ENCODE measurements at places on chromosomes 1 and 21.

- DNase-seq, result no peak
These were observed 9.8 kb upstream of the IRF2BP2 start for GRCh38 chr1:234619794-234620247.

DNA sequence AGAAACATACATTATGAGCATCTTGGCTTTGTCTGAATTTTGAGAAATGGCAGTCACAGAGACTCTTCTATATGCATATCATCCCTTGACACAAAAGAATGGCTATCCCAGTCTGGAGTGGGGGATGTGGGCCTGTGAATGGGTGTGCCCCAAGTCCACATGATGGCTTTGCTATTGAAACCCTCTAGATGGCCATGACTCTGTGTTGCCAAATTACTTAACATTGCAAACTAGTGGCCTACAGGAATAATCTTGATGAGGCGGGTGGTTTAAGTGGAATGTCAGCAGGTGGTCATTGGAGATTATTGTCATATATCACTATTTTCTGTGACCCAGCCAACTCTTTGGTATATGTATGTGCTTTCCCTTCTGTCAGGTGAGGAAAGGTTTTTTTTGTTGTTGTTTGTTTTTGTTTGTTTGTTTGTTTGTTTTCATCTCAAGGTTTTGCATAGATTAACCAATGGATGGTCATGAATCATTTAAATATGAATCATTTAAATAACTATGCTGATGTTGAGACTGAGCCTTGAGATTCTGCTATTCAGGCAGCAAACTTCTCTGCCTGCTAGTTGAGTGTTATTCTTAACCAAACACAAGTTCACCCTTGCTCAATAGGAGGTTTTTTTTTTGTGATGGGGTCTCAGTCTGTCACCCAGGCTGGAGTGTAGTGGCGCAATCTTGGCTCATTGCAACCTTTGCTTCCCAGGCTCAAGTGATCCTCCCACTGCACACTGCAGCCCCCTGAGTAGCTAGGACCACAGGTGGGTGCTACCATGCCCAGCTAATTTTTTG lies 103.0 kb downstream of the NOS1AP start:
- no peak for DNase-seq

GRCh38 chr1:65253800-65254319 lies 55.5 kb upstream of the DNAJC6 start:
- no peak for DNase-seq

DNA sequence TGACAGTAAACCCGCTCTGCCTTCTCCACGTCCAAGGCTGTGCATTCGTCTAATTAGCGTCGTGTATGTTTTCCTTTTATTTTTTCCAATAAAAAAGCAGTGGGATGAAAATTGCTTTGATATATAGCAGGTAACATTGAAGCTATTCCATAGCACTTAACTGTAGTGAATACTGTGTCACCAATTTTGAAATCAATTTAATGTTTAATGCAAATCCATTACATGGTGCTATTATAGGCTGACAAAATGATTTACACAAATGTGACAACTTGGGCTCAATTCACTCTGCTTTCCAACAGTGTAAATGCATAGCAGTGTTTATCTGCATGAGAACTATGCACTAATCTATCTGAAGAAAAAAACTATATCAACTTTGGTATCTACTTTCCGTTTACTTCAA lies 264.8 kb downstream of the TM2D1 start:
- no peak for DNase-seq

GRCh38 chr1:223363057-223363855 lies 720 bp downstream of the SUSD4 start:
- DNase-seq, result peak; percentile 7

- DNase-seq, result no peak
These were observed 18.5 kb upstream of the OR10J5 start for GRCh38 chr1:159554261-159554660.

GRCh38 chr1:94239796-94240195 lies 2.4 kb upstream of the ARHGAP29 start:
- no peak for DNase-seq

- no peak for DNase-seq
These were observed 178.3 kb downstream of the CACNA1E start for GRCh38 chr1:181661569-181661968.

GRCh38 chr1:202540448-202540847 lies 169.8 kb downstream of the SYT2 start:
- DNase-seq, result no peak

- DNase-seq, result no peak
These were observed 448.1 kb upstream of the B3GALT2 start for GRCh38 chr1:193634470-193634869.

DNA sequence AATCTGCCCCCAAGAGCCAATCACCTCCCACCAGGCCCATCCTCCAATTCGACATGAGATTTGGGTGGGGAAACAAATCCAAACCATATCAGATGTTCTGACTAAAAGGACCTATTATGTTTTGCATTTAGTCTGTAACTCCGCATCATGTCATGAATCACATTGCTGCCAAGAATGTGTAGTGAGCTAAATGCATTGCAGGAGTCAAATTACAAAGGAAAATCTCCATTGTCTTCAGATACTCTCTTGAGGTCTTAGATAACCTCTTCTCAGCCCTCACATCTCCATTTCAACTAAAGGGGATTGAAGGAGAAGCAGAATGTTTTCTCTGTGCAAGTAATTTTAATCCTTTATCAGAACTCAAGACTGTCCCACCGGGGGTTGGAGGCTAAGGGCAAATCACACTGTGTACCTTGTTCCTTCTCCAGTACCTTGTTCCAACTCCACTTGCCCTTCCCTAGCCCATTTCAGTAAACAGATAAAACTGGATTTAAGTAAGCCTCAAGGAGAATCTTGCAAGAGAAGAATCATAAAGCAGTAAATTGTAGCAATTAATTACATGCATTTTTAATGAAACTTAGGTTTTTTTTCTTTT lies 34.1 kb downstream of the EXTL2 start:
- DNase-seq, result no peak

GRCh38 chr1:172341697-172342096 lies 78.8 kb upstream of the C1orf105 start:
- DNase-seq, result no peak

DNA sequence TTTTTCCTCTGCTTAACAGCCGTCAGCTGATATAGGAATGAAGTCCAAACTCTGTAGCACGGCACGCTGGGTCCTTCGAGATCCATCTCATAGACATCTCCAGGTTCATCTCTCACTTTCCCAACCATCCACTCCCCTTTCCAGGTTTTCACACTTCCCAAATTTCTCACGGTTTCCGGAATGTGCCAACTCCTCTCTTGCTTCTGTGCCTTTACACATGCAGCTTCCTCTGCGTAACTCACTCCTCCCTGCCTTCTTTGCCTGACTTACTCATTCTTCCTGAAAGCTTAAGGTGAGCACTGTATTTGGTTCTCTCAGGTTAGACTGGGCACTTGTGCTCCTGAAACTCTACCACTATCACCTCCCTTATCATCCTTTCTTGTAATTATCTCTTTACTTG lies 168.4 kb downstream of the PCNX2 start:
- DNase-seq, result no peak

DNA sequence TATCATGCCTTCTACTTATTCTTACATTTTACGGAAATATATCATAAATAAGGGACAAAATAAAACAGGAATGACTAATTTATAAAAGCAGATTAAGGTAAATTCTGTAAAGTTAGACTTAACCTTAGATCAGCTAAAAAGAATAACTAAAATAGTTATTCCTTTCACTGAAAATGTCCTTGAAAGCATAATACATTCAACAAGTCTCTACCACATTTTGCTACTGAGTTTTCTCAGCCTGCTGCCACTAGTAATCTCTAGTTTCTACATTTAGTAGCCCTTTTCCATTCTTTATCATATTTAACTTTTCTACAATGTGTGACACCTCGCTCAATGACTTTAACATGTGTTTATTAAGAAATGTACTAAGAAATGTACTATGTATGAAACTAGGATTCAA lies 89.0 kb downstream of the DENND1B start:
- DNase-seq, result no peak

DNA sequence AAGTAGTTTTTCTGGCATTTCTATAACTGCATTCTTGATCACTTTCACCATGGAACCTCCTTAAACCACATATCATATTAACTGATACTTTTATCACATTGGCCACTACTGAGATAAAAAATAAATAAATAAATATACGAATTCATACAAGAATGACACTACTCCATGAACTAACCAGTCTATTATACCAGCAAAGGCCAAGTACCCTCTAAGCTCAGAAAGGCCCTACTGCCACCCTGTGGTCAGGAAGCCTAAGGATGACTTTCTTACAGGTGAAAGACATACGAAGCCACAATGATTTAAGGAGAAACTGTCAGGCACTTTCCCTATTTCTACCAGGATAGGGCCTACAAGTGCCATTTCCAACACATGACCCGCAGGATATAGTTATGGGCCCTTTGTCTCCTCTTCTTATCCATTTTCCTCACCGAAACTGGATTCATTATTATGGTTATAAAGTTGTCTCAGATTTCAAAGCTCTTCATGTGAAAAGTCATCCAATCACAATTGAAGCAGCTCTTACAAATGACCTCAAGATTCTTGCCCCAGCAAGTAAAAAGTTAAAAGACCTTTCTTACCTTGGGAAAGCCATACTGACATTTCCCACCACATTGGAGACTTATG lies 23.9 kb downstream of the DNAJC8 start:
- peak; percentile 8 for DNase-seq

DNA sequence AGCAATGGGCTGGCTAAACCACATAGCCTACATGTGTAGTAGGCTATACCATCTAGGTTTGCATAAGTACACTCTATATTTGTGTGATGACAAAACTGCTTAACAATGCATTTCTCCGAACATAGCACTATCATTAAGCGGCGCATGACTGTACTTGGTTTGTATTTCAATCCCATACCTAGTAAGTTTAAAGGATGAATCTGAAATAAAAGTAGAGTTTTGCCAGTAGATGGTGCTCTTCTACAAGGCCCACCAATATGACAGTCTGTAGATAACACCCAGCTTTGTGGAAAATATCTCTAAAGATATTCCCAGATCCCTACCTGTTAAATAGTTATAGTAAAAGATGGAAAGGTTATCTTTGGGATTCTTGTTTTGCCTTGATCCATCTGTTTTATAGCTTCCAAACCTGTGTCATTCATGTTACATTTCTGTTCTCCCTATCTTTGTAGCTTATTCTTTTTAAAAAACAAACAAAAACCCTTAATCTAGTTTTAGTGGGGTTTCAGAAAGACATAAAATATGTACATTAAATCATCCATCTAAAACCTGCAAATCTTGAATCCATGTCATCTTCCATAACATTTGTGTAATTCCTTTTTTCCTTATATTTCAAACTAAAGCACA lies 33.9 kb upstream of the ASPM start:
- DNase-seq, result no peak

- no peak for DNase-seq
These were observed 16.6 kb upstream of the BRWD1 start for GRCh38 chr21:39330001-39330400.

- DNase-seq, result no peak
These were observed 13.4 kb downstream of the PLA2G2F start for GRCh38 chr1:20152599-20152930.

- no peak for DNase-seq
These were observed 197.0 kb upstream of the UBE2U start for GRCh38 chr1:64006276-64007051.

GRCh38 chr1:87064986-87065385 lies 150.6 kb downstream of the HS2ST1 start:
- DNase-seq, result no peak

- DNase-seq, result no peak
These were observed 7.7 kb downstream of the ENSA start for GRCh38 chr1:150621497-150622302.

DNA sequence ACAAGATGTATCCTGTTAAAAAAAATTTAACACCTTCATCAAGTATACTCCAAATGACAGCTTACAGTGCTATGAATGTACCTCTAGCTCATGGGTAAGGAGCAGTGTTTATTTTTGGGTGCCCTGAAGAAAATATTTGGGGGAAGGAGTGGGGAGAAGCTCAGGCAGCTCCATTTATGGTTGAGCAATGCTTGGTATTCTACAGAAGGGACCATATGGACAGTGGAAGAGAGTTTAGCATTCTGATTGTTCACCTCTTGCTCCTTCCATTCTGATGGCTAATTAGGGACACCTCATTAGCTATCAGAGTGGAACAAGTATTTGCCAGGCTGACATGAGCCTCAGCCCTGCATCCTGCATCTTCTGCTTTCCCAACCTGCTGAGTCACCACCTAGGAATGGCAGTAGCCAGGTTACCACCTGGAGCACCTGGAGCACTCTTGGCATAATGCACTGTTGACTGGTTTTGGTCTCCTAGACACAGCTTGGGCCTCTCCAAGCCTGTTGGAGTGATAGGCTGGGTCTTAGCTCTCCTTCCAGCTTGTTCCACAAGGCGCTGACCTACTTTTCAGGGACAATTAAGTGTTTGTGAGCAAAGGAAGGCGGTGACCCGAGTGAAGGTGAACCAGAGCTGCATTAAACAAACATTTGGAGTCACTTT lies 62.0 kb upstream of the MACF1 start:
- DNase-seq, result no peak

GRCh38 chr1:202691816-202692215 lies 18.4 kb downstream of the SYT2 start:
- no peak for DNase-seq

GRCh38 chr1:53735261-53735660 lies 3.7 kb downstream of the GLIS1 start:
- DNase-seq, result no peak

DNA sequence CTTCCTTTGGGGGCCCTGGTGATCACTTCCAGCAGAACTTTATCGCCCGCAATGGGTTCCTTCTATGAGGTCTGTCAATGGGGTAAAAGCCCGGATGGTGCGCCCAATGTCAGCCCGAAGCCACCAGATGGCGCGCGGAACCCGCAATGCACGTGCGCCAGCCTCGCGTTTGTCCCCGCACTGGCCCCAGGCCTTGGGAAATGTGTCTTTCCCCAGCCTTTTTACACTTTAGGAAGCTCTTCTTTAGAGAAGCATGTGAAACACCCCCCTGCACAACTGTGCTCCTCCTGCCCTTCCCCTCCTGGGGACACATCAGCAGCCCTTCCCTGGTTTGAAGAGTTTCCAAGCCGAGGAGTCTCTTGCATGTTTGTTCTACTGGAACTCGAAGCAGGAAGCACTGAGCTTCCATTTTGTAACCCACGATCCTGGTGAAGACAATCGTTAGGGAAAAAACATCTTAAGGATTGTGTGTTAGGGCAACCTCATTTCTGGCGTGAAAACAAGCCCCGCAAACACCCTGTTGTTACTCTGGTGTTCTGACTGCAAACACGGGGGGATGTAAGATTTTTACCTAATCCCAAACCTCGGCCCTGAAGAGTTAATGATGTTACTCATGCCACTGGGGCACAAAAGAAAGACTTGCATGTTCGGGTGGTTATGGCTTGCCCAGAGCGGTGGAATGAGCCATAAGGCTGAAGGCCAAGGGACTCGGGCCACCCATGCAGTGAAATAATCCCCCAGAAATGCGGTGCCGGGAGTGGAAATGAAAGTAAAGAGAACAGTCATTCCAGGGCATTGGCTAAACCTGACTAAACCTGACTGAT lies 20.4 kb upstream of the TARBP1 start:
- peak; percentile 80 for DNase-seq

- no peak for DNase-seq
These were observed 36.0 kb downstream of the C1orf94 start for GRCh38 chr1:34212673-34213072.

- no peak for DNase-seq
These were observed 145.3 kb downstream of the TNFSF18 start for GRCh38 chr1:172905452-172905851.

- no peak for DNase-seq
These were observed 49.1 kb upstream of the IFNLR1 start for GRCh38 chr1:24235921-24236788.

- DNase-seq, result no peak
These were observed 5.2 kb downstream of the FOXD3 start for GRCh38 chr1:63327417-63328054.

- DNase-seq, result no peak
These were observed 134.7 kb upstream of the CD34 start for GRCh38 chr1:208045463-208046260.
